ENCODE measurements at places on chromosomes 6 and 20. TPM values are rescaled to one million over a fixed set of nuclear protein-coding genes. Genes with fewer than 3 reads are reported as not detected.

MYCT1 gene
- polyA plus RNA-seq, result 1.8 TPM

NFKBIE gene
- 8.4 TPM for polyA plus RNA-seq

VNN1 gene
- 3.0 TPM for polyA plus RNA-seq

SNX9 gene
- 60.1 TPM for polyA plus RNA-seq

WFDC8 gene
- polyA plus RNA-seq, result not detected

SOX18 gene
- 0.69 TPM for polyA plus RNA-seq

OPRM1 gene
- not detected for polyA plus RNA-seq

C6orf52 gene
- not detected for polyA plus RNA-seq

MUCL3 gene
- polyA plus RNA-seq, result not detected

VGLL2 gene
- not detected for polyA plus RNA-seq

PLCB4 gene
- 9.7 TPM for polyA plus RNA-seq

ACOT13 gene
- polyA plus RNA-seq, result 48.6 TPM

CYP39A1 gene
- 1.6 TPM for polyA plus RNA-seq

LBP gene
- 1.9 TPM for polyA plus RNA-seq

PCSK2 gene
- 0.54 TPM for polyA plus RNA-seq

EDN1 gene
- polyA plus RNA-seq, result 5.4 TPM

WFDC5 gene
- not detected for polyA plus RNA-seq

LY6G6C gene
- 1.2 TPM for polyA plus RNA-seq

ZNF311 gene
- polyA plus RNA-seq, result 0.73 TPM

KHDRBS2 gene
- not detected for polyA plus RNA-seq

MKKS gene
- polyA plus RNA-seq, result 19.1 TPM

SIGLEC1 gene
- polyA plus RNA-seq, result 2.4 TPM

SLC17A1 gene
- not detected for polyA plus RNA-seq

PRKN gene
- polyA plus RNA-seq, result 0.69 TPM

NOL7 gene
- 72.2 TPM for polyA plus RNA-seq

OGFRL1 gene
- polyA plus RNA-seq, result 6.0 TPM

C6orf163 gene
- polyA plus RNA-seq, result 0.71 TPM

GGTLC1 gene
- polyA plus RNA-seq, result not detected

All from sigmoid colon (tissue), 7 donors.